ENCODE measurements at places on chromosomes 13 and 19. TPM values are rescaled to one million over a fixed set of nuclear protein-coding genes. Genes with fewer than 3 reads are reported as not detected.

The WDR62 gene
- total RNA-seq, result 22.5 TPM

The UBE2L5 gene
- not detected for total RNA-seq

GRCh38 chr19:1961000-1961883 is 20.3 kb downstream of the CSNK1G2 start:
- no peak overlapping the region for H3K4me3 ChIP-seq
- peaks cover 9% of the 10 kb centered on the region for H3K36me3 ChIP-seq
- H3K27me3 ChIP-seq, result no peaks in the 10 kb centered on the region

DNA sequence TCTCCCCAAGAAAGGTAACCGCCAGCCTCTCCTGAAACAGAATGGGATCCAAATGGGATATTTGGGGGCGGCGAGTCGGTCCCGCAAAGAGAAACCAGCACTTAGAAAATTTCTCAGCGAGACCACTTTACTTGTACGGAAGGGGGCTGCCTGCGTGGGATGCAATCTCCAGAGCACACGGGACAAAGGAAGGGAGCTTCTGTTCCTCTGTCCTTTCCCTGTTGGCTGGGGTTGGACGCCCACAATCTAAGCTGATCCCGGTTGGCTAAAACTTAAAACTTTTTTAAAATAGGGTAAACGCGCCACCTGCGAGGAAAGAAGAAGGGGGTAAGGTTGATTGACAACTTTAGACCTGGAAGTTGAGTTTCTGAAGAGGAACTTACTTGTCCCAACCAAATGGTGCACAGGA is 826 bp upstream of the BSG start:
- DNase-seq, result no peak
- H3K27me3 ChIP-seq, result no peaks in the 10 kb centered on the region
- peaks cover 7% of the 10 kb centered on the region for H3K36me3 ChIP-seq
- peaks cover 22% of the 10 kb centered on the region for H3K4me1 ChIP-seq
- peak overlapping the region; percentile 94 for H3K27ac ChIP-seq

DNA sequence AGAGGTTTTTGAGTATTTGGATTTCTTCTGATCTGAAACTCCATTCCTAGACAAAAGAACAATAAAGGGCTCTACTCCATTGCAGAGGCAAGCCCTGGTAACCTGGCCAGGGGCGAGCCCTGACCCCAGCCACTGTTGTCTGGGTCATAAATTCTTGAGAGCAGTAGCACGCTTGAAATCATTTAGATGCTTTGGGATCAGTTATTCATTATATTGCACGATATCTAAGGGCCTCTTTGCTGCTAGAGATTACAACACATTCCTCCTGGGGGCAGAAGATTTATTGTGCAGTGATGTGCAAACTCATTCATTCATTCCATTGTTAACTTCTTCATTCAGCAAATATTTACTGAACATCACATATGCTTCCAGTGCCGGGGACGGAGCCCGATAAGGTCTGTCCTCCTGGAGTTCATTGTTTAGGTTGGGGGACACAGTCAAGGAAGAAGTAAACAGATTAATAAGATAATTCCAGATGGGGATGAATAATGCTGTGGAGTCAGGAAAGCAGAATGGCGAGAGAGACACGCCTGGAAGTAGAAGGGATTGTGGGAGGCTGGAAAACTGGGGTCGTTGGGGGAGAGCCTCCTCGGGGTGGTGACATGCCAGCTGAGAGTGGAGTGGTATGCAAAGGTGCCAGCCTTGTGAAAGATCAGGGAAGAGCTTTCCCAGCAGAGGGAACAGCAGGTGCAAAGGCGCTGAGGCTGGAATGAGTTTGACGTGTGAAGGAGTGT is 34.9 kb downstream of the SIPA1L3 start:
- H3K4me1 ChIP-seq, result no peaks in the 10 kb centered on the region
- DNase-seq, result no peak
- H3K36me3 ChIP-seq, result no peaks in the 10 kb centered on the region
- no peak overlapping the region for H3K4me3 ChIP-seq

The SNAPC2 gene
- 19.5 TPM for total RNA-seq

DNA sequence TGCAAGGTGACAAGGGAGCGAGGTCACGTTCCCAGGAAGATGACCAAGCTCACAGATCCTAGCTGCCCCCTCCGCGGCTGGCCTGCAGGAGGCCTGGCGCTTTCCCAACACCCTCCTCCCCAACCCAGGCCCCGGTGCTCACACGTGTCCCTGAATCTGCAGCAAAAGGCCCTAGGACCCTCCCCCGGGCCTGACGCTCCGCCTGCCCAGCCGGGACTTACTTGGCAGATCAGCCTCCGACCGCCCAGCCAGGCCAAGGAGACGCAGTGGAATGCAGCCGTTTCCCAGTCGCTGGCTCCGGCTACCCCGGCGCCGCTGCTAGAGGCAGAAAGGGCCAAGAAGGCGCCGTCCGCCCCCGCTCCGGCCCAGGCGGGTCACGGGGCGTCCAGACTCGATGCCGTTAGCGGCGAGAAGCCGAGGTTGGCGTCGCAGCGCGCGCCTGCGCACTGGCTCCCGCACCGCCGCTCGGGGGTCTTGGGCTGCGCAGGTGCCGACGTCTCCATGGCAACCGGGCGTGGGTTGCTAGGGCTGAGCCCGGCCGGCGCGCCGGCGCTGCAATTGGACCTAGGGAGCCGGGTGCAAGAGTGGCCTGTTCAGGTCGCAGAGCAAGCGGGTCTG is at the start of gene PNMA8A:
PNMA8A (minus strand) TSS at position 448 of the 618 bp plus-strand sequence. CDS start 528 bp downstream, outside the sequence.
- peaks cover 3% of the 10 kb centered on the region for H3K4me1 ChIP-seq
- H3K27ac ChIP-seq, result no peak within 1 kb of the TSS

GRCh38 chr19:47186446-47187334 is 44.3 kb downstream of the BBC3 start:
- H3K27me3 ChIP-seq, result no peaks in the 10 kb centered on the region
- H3K4me1 ChIP-seq, result peaks cover 71% of the 10 kb centered on the region
- peak; percentile 71 for DNase-seq
- H3K27ac ChIP-seq, result peak overlapping the region; percentile 99
- H3K36me3 ChIP-seq, result peaks cover 77% of the 10 kb centered on the region

The NCR1 gene
- total RNA-seq, result not detected

All from activated T-helper 2 cell treated with anti-CD3 and anti-CD28 coated beads, Interferon-gamma antibody, Interleukin-2, Interleukin-4, amounts not matched to agents 10 μg/mL and 5 μg/mL and 100 μg/mL, durations not matched to agents 14 hours and 24 hours and 36 hours (primary cell).